ENCODE measurements at places on chromosomes 6 and 20.

DNA sequence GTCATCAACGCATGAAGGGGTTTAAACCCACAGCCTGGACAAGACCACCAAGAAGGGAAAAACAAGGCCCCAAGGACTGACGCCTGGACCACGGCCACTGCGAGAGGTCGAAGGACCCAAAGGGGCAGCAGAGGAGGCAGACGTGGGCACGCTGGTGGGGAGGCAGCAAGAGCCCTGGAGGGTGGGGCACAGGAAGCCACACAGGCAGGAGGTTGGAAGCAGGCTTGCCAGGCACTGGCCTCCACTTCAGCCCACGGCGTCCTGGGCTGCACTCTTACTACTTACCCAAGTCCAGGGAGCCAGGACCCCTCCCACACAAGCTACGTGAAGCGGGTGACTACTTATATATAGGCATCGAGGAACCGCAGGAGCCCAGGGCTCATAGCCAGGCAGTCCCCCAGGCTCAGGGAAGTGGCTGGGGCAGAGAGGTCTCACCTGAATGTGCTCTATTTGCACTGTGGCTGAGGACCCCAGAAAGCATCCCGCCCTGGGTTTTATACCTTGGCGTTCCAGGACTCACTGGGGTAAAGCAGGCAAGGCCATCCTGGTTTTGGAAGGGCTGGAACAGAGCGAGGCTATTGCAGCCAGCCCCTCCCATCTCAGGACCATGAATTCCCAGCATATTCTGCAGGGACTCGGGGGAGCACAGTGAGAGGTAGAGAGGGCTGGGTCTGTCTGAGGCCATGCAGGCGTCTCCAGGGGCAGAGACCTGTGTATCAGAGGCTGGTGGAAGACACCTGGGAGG, 113.8 kb upstream of the AFDN start:
- DNase-seq = no peak

DNA sequence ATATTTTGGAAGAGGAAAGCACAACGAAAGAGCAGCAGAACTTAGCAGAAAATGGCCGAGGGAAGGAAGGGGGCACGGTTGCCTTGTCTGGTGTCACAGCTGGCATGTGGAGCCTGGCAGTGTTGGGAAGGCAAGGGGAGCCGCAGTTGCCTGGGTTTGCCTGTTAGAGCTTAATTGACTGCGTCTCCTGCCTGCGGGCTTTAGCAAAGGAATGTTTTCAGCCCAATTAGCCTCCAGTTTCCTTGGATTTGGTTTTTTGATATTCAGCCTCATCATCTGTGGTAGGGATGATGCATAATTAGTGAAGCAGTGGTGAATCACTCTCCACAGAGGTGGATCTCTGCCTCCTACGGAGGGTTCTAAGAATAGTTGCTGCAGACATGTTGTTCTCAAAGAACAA, 832.6 kb downstream of the QKI start:
- DNase-seq = no peak

GRCh38 chr6:91575032-91575431, 988.2 kb upstream of the MAP3K7 start:
- DNase-seq = no peak

GRCh38 chr20:7496394-7496991, 443.8 kb downstream of the HAO1 start:
- DNase-seq = no peak

DNA sequence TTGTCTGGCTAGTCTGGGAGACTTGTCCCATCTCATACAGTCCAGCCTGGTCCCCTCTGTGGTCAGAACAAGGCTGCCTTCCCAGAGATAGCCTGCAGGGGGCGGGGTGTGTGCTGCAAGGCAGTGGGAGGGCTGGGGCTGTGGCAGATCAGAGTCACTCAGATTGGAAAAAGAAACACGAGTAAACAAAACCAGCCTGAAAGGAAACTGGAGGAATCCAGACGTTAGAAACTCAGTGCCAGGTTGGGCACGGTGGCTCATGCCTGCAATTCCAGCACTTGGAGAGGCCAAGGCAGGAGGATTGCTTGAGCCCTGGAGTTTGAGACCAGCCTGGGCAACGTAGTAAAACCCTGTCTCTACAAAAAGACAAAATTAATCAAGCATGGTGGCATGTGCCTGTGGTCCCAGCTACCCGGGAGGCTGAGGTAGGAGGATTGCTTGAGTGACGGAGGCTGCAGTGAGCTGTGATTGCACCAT, 20.2 kb downstream of the LEMD2 start:
- DNase-seq = peak; percentile 33

DNA sequence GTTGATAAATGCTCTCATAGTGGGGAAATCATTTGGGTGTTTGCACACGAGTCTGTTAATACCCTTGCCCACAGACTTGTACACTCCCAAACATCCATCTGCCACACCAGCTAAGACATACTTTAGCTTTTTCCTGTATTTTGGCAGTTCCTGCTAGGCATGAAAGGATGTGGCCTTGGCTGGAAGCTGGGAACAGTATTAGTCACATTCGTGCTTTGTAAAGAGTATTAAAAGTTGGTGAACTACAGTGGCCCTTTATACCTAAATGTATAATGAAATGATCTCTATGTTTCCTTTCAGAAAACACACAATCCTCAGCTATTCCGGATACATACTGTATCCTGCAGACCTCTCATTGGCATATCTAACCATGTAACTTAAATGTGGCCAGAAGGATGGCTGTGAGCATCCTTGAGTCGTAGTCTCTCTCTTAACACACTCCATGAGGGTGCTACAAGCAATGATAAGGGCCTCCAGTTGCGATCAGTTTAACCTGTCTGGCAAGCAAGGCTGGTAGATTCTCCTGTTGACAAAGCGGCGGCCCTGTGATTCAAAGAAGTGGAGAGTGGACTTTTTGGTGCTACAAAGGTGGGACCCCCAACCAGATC, 1.5 kb downstream of the LEMD2 start:
- DNase-seq = no peak
